ENCODE measurements at places on chromosomes 2 and 18.
A peak's percentile ranks its signal among the peaks of the same experiment; 100 is the strongest.

- DNase-seq = peak; percentile 25
Measured at GRCh38 chr2:128594651-128594910, 275.9 kb upstream of the HS6ST1 start.

- DNase-seq = peak; percentile 67
Measured at GRCh38 chr2:102473020-102473419, at the start of gene SLC9A4. Gene SLC9A4 (plus strand): TSS chr2:102473226. CDS start chr2:102473760, 534 bp downstream.

GRCh38 chr18:69980509-69980908 is 32.8 kb upstream of the CD226 start:
- DNase-seq = no peak

GRCh38 chr18:57023275-57023882 is 123.5 kb upstream of the BOD1L2 start:
- no peak for DNase-seq

DNA sequence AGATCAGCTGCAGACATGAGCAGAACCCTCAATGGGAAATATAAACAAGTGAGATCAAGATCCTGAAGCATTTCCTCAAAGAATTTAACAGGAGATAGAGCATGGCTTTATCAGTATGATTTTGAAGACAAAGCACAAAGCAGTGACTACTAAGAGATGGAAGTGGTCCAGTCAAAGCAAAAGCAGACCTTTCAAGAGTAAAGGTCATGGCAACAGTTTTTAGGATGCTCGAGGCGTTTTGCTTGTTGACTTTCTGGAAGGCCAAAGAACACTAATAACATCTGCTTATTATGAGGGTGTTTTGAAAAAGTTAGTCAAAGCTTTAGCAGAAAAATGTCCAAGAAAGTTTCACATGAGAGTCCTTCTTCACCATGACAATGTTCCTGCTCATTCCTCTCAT is 128.5 kb downstream of the KCNE4 start:
- DNase-seq = no peak

DNA sequence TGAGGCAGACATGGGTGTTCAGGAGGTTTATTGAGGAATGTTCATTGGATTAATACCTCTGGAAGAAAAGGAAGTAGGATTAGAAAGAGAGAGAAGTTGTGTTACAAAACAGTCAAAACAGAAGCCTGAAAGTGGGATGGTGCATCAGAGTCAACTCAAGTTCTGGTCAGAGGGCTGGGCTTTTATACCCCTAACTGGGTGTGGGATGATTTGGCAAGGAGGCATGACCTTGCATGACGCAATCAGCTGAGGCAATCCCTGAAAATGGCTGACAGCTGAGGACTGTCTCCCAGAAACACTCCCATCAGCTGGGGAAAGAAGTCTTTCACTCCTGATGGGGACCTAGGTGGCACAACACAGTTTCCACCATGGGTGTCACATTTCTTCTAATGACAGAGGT is 818.2 kb downstream of the SATB2 start:
- DNase-seq = no peak

DNA sequence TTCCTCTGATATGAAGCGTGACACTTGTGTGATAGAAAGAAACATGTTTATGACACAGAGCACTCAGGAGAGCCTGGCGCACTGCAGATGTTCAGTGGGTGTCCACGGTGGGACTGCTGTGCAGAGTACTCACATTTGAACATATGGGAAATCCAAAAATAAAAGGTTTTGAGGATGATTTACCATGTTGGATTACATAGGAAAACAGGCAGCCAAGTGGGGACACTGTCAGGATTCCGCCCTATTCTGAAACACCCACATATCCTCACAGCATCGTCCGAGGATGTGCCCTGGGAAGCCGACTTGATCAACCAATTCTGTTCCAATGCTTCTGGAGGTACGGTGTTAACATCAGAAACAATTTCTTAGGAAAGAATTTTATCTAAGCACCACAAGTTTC is 263.7 kb downstream of the TGIF1 start:
- no peak for DNase-seq

DNA sequence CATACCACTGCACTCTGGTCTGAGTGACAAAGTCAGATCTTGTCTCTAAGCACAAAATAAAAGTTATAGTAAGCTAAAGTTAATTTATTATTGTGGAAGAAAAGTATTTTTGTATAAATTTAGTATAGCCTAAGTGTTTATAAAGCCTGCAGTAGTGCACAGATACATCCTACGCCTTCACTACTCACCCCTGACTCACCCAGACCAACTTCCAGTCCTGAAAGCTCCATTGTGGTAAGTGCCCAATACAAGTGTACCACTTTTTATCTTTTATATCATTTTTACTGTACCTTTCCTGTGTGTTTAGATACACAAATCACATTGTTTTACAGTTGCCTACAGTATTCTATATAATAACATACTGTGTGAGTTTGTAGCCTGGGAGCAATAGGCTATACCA is 57.5 kb downstream of the UBE2E3 start:
- DNase-seq = no peak

GRCh38 chr18:36758623-36759022 is 70.2 kb downstream of the TPGS2 start:
- DNase-seq = no peak

DNA sequence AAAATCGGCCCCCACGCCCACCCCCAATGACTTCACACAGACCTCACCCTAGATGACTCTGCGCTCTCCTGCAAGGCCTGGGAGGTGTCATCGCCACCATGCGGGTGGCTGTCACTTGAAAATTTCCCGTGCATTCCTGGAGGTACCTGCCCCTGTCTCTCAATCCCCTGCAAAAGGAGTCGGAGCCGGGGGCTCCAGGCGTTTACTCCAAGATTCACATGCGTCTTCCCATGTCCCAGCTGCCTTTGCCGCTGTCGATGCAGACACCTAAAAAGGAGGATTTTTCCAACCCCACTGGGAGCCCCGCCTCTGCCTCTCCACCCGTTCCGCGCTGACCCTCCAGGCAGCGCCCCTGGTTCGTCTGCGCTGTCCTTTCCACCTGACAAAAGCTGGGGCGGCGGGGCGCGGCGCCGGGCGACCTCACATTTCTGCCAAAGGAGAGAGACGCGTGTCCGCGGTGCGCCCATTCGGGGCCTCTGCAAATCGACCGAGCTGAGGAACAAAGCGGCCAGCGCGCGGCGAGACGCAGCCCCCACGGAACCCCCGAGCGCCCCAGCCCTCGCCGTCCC is 667 bp downstream of the REEP1 start:
- DNase-seq = peak; percentile 61

DNA sequence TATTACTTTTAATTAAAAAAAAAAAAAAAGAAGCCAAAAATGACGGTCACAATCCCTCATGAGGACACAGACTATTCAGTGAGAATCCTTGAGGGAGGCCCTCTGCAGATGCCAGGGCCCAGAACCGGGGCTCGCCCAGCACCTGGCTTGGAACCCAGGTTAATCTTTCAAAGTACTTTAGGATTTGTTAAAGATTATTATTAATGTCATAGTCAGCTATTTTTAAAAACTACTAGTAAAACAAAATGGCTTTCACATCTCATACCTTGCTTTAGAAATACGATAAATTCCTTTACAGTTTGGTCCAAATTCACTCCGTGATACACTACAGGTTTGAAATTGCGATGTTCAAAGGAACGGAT is 27.1 kb downstream of the C2orf76 start:
- no peak for DNase-seq

- DNase-seq = no peak
Measured at GRCh38 chr2:61141151-61141550, 20.8 kb upstream of the C2orf74 start.

- no peak for DNase-seq
Measured at GRCh38 chr2:58046335-58046584, 346 bp upstream of the VRK2 start.

DNA sequence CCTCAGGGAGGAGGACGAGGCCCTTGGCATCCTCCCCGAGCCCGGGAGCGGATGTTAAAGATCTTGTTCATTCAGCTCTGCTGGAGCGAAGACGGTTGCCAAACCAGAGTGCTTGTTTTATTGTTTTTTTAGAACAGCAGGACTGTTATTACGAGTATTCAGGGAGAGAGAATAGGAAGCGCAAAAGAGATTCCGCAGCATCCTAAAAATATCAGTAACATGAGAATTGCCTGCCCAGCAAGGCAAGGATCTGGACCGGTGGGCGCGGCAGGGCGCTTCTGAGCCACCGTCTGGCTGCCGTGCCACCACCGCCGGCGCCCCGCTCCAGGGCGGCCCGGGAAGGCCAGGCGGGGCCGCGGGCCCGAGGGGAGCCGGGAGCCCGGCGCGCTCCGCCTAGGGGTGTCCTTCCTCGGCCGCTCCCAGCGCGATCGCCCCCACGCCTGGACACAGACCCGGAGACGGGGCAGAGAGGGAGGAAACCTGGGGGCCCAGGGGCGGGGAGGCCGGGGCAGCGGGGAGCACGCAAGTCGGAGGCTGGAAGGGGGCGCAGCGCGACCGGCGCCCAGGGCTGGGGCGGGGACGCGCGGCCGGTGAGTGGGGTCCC is 843 bp downstream of the CYS1 start:
- DNase-seq = peak; percentile 54

GRCh38 chr2:121382744-121383143 is 97.7 kb upstream of the TFCP2L1 start:
- DNase-seq = no peak

DNA sequence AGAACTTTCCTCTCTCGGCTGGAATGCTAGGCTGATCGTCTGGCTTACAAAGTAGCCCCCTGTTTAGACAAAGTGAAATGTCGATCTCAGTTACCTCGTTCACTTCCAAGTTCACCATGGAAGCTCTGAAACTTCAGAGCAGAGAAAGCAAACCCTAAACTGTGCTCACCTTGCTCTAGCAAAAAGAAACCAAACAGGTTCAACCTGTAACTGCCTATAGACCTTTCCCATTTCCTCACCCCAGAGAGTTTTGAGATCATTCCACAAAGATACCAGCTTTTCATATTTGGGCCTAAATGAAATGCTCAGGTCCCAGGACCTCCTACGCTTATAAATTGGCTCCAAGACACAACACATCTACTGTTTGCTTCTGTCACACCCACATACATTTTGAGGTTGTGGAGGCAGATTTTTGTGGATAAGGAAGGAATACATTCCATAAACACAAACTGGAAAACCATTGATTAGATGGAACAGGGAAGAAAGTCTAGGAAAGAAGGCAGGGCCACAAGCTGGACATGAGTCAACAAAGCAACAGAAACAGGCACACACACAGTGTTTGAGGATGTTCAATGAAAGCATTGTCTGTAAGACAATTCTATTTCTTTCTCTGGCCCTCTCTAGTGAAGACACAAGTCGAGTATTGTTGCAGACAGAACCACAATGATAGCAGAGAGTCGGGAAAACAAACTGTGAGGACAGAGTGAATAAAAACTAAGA is 52.8 kb upstream of the TGIF1 start:
- no peak for DNase-seq

DNA sequence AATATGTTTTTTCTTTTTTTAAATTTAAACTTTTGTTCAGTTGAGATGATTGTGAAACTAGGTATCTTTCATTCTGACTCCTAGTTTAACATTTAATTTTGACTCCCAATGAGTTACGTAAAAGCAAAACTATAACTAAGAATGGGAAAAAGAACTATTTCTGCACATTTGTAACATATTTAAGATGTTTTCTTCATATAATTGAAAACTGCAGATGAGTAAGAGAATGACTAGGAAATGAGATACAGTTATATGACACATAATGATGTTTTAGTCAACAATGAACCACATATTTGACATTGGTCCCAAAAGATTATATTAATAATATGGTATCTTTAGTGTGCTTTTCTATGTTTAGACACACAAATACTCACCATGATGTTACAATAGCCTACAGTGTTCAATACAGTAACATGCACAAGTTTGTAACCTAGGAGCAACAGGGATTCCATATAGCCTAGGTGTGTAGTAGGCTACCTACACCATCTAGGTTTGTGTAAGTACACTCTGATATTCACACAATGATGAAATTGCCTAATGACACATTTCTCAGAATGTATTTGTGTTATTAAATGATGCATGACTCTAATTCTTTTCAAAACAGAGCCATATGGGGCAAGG is 12.6 kb downstream of the ERMN start:
- no peak for DNase-seq

DNA sequence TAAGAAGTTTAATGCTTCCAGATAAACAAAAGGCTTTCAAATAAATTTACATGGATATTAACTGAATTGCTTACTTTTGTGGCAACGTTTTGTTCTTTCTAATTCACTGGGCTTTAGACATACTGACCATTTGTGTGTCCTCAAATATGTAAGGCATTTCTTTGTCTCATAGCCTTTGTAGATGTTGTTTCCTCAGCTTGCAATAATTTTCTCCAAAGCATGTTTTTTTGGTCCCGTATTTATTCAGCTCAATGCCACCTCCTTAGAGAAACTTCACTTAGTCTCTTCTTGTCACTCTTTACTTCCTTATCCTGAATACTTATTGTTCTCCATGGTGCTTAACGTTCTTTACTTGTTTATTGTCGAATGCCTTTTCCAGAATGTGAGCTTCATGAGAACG is 98.5 kb downstream of the NUP35 start:
- DNase-seq = no peak

GRCh38 chr2:126949775-126950174 is 51.1 kb downstream of the TEX51 start:
- no peak for DNase-seq

- no peak for DNase-seq
Measured at GRCh38 chr2:57954020-57954419, 92.6 kb upstream of the VRK2 start.

GRCh38 chr2:98502556-98503335 is 58.1 kb downstream of the INPP4A start:
- DNase-seq = no peak

- no peak for DNase-seq
Measured at GRCh38 chr2:66539452-66539851, 104.5 kb downstream of the MEIS1 start.

- no peak for DNase-seq
Measured at GRCh38 chr2:218081695-218082094, 12.6 kb downstream of the RUFY4 start.

- no peak for DNase-seq
Measured at GRCh38 chr2:39290433-39290832, 46.7 kb upstream of the CDKL4 start.

GRCh38 chr2:168426861-168427260 is 29.2 kb upstream of the CERS6 start:
- DNase-seq = no peak

GRCh38 chr2:61645911-61646310 is 107.8 kb upstream of the XPO1 start:
- no peak for DNase-seq

DNA sequence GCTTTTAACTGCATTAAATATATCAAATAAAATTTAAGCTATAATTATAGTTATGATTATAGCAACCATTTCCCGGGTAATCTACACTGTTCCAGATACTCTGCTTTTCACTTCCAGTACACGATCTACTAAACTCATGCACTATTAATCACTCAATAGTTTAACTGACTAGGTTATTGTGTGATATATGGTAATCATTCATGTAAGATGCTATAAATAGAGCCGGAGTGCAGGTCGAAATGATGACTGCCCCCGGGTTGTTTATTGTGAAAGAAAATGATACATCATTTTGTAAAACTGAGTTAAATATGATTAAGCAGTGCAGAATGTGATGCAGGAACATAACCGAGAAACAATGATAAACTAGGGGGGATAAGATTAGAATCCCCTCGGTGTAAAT is 434.6 kb upstream of the DSEL start:
- DNase-seq = no peak

GRCh38 chr2:50840341-50841124 is 191.4 kb downstream of the NRXN1 start:
- DNase-seq = no peak
